ENCODE measurements at places on chromosomes 6 and 20.

GRCh38 chr20:16947479-16947878 is 199.3 kb downstream of the OTOR start:
- DNase-seq, result no peak

DNA sequence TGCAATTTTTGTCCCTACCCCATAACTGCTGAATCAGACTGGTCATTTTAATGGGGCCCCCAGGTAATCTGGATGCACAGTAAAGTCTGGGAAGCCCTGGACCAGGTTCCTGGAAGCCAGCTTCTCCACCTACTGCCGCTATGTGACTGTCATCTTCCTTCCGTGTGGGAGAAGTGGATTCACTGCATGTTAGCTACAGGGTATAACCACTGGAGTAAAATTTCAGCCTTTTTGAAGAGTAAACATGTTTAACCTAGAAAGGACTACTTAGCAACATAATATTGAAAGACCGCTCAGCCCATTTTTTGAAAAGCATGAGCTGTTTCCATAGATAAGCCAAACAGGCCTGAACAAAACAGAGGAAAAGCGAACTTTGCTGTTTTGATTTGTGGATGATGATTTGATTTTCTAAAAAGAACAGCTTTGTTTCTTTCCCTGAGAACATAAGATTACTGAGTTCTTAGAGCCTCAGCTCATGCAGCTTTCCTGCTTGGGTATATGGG is 208.1 kb downstream of the PLCB4 start:
- DNase-seq, result no peak

DNA sequence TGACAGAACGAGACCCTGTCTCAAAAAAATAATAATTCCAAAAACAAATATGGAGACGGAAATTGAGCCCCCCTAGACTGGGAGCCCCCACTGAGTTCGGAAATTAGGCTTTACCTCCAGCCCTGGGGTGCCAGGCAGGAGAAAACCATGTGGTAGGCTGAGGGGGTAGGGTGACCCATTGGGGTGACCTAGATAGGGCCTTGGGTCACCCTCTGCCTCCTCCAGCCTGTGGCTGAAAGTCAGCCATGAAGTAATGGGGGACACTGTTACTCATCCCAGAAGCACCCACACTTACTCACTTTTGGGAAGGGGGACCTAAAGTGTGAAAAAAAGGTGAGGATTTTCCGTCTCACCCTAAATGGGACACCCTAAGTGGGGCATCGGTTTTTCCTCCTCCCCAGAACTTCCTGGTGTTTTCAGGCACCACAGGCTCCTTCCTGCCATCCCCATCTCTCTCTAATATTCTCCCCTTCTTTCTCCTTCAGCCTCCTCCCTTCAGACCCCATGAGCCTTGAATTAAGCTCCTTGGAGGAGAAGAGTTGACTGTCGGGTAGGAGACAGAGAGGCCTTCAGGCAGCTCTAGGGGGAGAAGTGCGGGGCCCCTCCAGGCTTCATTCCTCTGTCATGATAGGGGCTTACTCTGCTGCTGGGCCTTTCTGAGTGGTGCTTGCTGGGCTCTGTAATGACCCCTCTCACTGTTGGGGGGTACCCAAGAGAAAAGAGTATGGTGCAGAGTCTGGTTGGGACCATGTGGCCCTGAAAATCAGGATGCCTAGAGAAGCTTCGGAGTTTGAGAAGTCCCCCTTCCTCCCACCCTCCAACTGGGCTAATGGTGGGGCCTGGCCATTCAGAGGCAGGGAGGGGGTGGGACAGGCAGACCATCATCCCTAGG is 2.4 kb downstream of the LTB start:
- DNase-seq, result no peak

DNA sequence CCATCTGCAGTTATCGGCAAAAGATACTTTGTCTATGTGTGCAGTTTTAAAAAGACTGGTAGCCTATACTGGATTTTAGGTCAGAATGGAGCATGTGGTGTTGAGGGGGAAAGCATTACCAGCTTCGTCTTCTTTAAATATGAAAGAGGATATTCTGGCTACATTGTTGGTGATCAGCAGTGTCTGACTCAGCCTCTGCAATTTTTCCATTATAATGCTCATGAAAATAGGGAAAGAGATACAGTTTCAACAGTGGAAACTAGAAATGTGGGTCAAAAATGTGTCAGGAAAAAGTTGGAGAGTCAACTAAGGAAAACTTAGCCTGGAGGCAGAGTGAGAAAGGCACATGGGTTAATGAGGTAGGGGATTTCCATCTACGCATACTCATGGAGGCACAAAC is 45.2 kb downstream of the HDGFL1 start:
- no peak for DNase-seq

- DNase-seq, result no peak
Observed at GRCh38 chr6:160730911-160731310, 28.9 kb downstream of the PLG start.

- DNase-seq, result no peak
Observed at GRCh38 chr6:109306733-109307132, 75.5 kb downstream of the CD164 start.

GRCh38 chr20:43178080-43178479 is 11.6 kb downstream of the PTPRT start:
- no peak for DNase-seq

DNA sequence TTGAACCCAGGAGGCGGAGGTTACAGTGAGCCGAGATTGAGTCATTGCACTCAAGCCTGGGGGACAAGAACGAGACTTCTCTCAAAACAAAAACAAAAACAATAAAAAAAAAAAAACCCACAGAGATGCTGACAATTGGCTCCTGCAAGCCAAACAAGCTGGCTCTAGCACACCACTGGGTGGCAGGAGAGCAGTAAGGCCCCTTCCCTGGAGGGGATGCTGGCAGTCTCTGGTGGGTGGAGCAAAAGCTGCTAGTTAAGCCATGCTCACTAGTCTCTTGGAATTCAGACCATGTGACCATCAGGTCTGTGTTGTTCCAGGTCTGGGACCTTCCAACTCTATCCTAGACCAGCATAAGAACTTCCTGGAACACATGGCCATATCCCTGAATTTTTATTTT is 18.9 kb upstream of the DSN1 start:
- DNase-seq, result no peak

DNA sequence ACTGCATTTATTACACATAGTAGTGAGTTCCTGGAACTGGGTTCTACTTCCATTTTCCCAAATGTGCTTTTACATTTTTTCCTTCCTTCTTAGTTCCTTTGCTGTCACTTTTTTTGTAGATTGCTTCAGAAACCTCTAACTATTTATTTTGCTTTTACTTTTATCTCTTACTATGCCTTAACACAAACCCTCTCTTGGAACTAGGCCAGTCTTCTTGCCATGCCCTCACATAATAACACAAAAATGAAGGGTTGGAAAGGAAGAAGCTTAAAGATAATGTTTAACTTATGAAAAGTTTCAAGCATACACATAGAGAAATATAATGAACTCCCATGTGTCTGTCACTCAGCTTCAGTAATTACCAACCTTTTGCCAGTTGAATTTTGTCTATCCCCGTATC is 27.1 kb downstream of the TOP1 start:
- no peak for DNase-seq

GRCh38 chr6:227074-227782 is 65.1 kb upstream of the DUSP22 start:
- DNase-seq, result no peak

DNA sequence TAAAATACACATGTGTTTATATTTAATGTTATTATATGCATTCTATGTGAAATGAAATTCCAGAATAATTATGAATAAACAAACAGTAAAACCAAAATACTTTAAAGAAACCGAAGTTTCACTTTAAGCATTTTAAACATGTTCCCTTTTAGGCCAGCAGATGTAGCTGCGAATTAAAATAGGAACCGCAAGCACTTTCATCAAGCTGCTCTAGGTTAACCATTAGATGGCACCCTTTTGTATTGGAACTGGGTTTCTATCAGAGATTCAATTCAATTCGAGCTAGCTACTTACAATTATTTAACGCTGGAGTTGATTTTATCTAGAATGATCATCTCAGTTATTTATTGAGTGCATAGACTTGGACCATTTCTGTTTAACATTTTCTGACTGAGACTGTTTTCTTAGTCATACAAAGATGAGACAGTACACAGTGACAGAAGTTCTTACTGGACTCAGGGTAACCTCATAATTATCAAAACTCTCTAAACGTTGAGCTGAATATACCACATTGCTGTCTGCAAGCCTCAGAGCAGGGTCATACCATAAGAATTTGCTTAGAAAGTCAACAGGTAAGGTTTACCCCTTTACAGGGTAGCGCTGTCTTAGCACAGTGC is 8.5 kb downstream of the TMEM242 start:
- no peak for DNase-seq

DNA sequence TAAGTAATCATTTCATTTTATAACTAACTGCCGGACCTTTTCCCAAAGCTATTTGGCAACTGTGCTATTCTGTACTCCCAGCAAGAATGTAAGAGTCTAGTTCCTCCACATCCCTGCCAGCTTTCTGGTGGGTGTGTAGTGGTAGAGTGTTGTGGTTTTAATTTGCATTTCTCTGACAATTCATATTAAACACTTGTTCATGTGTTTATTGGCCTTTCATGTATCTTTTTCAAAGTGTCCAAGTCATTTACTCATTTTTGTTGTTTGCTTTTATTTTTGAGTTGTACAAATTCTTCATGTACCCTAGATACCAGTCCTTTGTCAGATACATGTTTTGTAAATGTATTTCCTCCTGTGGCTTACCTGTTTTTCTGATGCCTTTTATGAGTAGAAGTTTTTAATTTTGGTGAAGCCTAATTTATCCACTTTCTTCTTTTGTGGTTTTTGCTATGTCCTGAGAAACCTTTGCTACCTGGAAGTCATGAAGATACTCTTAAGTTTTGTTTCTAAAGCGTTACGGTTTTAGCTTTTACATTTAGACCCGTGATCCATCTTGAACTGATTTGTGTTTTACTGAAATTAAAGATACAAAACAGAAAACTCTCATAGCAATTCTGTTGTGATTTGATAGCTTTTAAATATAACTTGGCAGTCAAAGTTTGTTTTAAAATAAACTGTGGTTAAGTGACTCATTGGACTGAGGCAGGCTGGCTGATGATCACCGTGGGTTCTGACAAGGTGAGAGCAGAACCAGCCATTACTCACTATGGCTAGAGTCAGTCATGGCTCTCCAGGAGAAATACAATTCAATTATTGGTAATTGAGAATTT is 8.0 kb downstream of the MYLIP start:
- peak; percentile 31 for DNase-seq

- DNase-seq, result no peak
Observed at GRCh38 chr20:8633366-8633765, 435.5 kb upstream of the PLCB4 start.

- no peak for DNase-seq
Observed at GRCh38 chr20:19347943-19348456, 135.6 kb downstream of the SLC24A3 start.

GRCh38 chr6:10413262-10413849 is 1.5 kb downstream of the TFAP2A start:
- no peak for DNase-seq

GRCh38 chr6:28207510-28208110 is 17.5 kb upstream of the ZSCAN9 start:
- DNase-seq, result no peak

DNA sequence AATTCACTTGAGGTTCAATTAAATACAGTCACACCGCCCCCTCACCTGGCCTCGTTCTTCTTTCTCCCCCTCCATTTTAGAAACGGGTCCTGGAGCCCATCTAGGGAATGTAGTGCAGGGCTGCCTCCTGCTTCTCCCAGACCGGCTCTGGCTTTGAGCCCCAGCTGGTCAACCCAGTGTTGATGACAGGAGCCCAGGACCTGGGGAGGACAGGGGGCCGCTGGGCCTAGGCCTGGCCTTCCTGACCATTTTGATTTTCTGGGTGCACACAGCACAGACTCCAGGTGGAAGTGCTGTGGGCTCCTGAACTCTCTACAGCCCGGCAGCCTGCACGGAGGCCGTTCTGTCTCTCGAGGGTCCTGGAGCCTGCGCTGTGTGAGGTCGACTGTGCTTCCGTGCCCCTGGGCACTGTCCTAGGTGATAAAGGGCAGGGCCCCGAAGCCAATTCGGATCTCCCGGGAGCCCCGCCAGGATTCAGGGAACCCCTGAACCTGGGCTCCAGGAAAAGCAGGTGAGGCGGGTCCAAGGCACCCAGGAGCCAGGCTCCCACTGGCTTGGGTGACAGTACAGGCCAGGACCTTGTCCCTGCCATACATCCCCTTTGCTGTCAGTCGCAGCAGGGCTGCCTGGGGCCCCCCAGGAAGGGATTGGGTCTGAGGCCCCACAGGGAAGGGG is 23.3 kb downstream of the NPEPL1 start:
- DNase-seq, result no peak

DNA sequence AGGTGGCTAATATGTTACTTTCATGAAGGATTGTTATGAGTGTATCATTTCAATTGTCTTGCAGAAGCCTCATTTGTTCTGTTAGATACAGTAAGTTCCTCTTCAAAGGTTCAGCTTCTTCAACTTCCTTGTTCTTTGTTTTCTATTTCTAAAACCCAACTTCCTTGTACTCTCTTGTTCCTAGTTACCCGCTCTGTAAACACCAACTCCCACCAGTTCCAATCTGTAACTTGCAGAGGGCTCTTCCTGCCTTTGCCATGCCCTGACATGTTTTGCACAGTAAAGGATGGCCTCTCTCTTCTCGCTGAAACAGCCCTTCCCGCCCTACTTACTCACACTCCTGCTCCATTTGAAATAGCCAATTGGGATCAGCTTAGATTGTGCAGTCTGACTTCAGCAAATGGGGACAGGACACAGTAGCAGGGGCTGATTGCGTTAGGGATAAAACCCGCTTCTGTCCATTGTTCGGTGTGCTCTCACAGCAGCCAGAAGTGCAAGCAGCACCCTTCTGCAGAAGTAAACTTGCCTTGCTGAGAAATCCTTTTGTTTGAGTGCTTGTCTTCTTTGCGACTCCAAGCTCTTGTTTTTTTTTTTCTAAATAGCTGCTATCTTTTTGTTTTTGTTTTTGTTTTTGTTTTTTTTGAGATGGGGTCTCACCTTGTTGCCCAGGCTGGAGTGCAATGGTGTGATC is 45.9 kb upstream of the POU5F1 start:
- no peak for DNase-seq

GRCh38 chr6:116192786-116193185 is 61.1 kb downstream of the TSPYL4 start:
- DNase-seq, result no peak

- no peak for DNase-seq
Observed at GRCh38 chr6:154890874-154891273, 104.2 kb upstream of the TIAM2 start.

DNA sequence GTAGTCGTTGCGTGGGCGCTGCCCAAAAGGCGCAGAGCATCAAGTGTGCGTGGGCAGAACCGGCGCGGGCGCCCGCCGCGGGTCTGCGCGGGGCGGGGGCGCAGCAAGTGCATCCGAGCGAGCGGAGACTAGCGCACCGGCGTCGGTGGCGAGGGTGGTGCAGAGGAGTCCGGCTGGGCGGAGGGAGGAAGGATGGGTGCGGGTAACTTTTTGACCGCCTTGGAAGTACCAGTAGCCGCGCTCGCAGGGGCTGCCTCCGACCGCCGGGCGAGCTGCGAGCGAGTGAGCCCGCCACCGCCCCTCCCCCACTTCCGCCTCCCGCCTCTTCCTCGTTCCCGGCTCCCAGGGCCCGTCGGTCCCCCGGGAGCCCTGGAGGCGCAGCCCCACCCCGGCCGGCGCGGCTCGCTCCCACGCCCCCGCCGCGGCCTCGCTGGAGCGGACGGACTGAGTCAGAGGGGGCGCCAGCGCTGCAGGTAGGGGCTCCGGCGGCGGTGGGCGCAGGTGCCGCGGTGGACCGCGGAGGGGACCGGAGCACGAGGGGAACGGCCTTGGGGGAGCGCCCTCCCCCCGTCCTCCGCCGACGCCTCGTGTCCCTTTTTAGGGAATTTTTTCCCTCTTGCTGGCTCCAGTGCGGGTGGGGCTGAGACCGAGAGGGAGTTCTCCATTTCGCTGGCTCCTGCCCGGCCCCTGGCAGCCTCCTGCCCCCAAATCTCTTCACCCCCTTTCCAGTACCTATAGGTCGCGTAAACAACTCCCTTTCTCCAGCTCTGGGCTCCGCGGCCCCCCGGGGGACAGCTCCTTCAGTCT is 1.6 kb upstream of the DBNDD2 start:
- no peak for DNase-seq
